Stimulated activated naive CD8-positive, alpha-beta T cell treated with anti-CD3 and anti-CD28 coated beads, Interleukin-15, Interleukin-2, amounts not matched to agents 100 U/mL and 50 U/mL, for 24 hours (primary cell): ENCODE measurements at places on chromosomes 7 and 10.

- DNase-seq = no peak
These were observed 232.4 kb upstream of the KLF14 start for GRCh38 chr7:130966246-130967009.

DNA sequence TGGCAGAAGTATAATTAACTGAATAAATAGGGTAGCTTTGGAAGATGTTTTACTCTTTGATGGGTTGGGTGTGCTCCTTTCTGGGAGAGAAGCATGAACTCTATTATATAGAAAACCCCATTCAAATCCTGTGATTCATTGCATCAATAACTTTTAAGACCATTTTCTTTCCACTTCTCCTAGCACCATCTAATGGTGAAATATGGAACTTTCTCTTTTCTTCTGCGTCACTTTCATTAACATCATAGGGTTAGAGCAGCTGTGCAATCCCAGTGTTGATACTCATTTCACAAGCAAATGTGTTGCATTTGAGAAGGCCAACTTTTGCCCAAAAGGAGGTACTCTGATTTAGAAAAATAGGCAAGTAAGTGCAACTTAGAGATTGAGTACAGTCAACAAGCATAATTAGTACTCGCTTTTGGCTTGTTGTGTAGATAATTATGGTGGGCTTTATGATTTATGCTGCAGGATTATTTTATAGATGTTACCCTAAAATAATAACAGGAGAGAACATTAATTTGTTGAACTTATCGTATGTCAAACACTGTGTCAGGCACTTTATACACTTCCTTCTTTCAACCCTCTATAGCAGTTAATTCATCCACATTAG is 92.9 kb downstream of the CPED1 start:
- no peak for DNase-seq

DNA sequence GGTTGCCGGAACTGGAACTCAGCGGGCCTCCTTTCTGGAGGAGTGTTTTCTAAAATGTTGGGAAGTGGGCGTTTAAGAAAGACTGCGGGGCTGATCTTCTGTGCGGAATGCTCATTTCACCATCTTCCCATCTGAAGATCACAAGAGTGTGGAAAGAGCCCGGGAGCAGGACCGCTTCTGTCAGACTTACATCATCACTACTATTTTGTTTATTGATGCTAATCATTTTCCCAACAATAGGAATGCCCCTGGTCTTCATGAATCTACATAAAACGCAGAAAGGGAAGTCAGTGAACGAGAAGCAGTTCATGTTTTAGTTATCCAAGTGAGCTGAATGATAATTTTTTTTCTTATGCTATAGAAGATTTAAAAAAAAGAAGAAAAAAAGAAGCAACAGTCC is 447.8 kb upstream of the MKI67 start:
- no peak for DNase-seq

- no peak for DNase-seq
These were observed 25.4 kb downstream of the TRDMT1 start for GRCh38 chr10:17176091-17176490.

- DNase-seq = no peak
These were observed 73.0 kb upstream of the ADRB1 start for GRCh38 chr10:113970641-113971040.

DNA sequence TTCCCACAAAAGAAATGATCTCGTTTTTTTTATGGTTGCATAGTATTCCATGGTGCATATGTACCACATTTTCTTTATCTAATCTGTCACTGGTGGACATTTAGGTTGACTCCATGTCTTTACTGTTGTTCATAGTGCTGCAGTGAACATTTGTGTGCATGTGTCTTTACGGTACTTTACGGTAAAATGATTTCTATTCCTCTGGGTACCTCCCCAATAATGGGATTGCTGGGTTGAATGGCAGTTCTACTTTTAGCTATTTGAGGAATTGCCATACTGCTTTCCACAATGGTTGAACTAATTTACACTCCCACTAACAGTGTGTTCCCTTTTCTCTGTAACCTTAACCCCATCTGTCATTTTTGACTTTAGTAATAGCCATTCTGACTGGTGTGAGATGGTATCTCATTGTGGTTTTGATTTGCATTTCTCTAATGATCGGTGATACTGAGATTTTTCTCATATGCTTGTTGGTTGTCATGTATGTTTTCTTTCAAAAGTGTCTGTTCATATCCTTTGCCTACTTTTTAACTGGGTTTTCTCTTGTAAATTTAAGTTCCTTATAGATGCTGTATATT is 37.2 kb downstream of the MKLN1 start:
- DNase-seq = no peak

DNA sequence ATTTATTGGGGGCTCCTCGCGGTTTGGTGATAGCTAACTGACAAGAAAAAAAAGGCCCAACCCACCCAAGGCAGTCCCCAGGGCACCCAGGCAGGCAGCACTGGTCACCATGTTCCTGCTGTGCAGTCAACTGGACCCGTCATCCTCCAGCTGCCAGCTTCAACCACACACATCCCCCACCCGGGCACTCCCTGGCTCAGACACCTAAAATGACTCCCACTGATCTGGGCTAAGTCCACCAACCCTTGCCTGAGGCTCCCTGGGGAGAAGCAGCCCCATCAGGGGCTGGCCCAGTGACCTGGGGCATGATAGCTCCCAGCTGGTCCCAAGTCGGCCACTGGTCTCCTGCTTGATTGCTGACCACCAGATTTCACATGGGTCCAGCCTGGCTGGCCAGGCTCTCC is 161.8 kb downstream of the NRF1 start:
- no peak for DNase-seq

DNA sequence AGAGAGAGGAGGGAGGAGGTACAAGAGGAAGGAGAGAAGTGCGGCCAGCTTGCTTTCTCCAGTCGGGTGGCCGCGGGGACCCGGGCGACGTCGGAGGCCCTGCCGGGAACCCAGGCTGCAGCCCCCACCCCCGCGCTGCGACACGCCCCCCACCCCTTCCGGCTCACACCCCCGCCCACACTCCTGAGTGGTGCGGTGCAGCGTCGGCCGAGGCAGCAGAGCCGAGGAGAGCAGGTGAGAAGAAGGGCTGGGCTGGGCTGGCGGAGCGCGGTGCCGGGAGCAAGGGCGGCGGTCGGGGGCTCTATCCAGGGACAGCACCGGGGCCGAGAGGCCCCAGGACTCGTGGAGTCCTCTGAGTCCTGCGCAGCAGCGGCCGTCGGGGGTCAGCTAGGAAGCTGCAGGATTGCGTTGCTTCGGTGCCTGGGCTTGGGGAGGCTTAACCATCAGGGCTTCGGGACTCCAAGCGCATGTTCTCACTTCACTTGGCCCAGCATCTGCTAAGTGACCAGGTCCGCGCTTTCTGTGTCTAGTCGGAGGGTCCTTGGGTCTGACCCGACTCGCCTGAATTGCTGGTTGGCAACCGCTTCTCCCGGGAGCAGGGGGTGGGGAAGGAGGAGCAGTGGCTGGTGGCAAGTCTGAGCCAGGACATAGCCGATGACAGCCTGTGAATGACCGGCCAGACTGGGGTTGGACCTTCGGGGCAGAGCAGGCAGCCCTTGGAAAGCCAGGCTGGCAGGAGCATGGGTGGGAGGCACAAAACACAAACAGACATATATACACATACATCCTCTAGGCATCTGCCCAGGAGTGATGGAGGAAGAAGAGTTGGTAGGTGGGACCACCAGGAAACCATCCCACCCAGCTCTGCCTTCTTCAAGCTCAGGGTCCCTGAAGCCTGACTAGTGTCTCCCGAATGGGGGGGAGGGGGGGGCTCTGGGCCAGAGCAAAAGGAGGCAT is 683 bp downstream of the CHAT start:
- no peak for DNase-seq

DNA sequence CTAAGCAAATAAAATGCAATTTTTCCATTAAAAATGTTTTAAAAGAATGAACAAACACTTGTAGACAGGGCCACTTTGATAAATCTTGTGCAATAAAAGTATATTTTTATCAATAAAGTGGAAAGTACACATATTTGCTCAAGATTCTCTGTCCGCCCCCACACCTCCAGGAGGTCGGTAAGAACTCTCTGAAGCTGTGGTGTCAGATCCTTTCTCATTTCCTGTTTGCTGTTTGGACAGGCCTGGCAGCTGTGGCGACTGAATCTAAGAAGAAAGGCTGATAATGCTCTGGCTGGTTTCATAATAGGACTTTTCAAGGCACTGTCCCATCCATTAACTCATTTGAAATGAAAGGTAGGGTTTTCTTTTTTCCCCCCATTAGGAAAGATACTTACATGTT is 15.3 kb upstream of the ASB4 start:
- peak; percentile 19 for DNase-seq

- DNase-seq = no peak
These were observed 138.5 kb downstream of the WNT2 start for GRCh38 chr7:117184367-117184766.
